ENCODE measurements at places on chromosomes 5 and 9.
A peak's percentile ranks its signal among the peaks of the same experiment; 100 is the strongest.

GRCh38 chr9:738209-738915 lies 103.1 kb upstream of the DMRT1 start:
- DNase-seq, result no peak

DNA sequence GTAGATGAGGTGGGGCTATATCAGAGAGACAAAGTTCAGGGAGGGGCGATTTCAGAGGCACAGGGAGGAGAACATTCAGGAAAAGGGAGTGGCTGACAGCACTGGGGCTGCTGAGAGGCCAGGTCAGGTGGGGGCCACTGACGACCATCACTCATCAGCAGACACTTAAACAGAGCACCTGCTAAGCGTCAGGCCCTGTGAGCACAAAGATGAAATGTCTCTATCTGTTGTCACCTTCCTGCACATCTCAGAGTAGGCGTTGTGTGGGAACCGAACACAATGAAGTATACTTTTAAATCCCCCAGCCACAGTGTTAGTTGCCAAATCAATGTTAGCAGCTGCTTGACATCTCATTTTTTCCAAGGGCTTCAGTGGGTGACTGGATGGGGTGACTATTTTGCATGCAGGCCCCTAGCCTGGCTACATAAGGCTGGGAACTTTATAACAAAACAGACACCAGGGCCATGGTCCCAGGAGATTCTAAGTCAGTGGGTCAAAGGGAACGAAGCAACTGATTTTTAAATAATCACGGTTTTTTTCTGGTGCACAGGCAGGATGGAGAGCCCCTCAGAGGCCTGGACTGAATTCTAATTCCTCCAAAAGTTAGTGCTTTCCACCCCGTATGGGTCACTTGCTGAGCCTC lies 31.1 kb upstream of the ANKRD18A start:
- DNase-seq, result no peak

GRCh38 chr5:141504216-141504615 lies 15.3 kb downstream of the PCDHGC5 start:
- DNase-seq, result no peak

- no peak for DNase-seq
These were observed 75.7 kb upstream of the OR2K2 start for GRCh38 chr9:111405701-111406100.

DNA sequence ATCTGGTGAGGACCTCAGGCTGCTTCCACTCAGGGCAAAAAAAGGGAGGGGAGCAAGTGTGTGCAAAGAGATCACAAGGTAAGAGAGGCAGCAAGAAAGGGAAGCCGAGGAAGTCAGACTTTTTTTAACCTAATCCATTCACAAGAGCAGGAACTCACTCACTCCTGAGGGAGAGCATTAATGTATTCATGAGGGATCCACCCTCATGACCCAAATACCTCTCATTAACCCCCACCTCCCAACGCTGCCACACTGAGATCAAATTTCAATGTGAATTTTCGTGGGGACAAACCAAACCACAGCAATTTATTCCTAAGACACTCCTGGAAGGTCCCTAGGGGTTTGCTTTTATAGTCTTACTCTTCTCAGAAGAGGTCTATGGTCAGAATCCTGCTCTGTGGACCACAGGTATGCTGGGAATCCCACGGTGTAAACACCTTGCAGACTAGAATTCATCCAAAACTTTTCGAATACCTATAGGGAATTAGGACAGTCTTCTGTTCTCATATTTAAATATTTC lies 108.7 kb downstream of the HSD17B3 start:
- DNase-seq, result no peak

DNA sequence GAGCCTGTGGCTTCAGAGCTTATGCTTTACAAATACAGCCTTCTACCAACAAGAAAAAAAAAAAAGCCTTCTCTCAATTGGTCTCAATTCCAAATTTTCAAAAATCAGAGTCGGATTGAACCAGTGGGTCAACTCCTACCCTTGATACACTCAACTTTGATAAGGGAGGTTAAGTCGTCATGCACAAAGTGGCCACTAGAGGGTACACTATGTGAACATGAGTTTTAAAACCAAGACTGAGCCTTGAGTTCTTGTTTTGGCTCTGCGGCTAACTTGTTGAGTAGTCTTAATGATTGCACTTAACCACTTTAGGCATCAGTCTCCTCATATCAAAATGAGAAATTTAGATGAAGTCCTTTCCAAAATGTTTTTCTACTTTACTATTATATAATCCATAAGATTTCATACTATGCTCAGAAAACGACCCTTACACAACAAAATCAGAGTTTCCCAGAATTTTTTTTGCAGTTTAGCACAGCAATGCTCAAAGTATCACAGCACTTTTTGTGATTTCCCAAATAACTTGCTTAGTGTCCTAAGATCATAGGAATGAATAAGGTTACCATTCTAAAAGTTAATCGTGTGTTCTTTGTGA lies 92.9 kb upstream of the MTAP start:
- peak; percentile 36 for DNase-seq

All from HL-60 (cell line).